CD4-positive, alpha-beta T cell treated with Interleukin-17A for 1 hour (primary cell): ENCODE measurements at places on chromosomes 3 and 15.
A peak's percentile ranks its signal among the peaks of the same experiment; 100 is the strongest.

DNA sequence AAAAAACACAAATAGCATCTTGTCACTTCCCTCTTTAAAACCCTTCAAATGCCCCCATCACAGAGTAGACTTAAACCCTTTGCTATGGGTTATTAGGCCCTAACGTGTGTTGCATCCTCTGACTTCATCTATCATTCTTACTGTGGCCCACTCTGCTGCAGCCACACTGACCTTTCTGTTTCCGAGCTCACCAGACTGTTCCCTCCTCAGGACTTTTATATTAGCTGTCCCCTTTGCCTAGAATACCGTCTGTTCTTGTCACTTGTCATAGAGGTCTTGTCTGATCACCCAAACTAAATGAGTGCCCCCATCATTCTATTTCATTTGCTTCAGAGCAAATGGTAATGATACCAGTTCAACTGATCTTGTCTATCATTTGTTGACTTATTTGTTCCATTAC lies 877 bp upstream of the FEM1B start:
- no peak for DNase-seq

GRCh38 chr15:25727116-25727515 lies 136.0 kb downstream of the ATP10A start:
- DNase-seq, result no peak

DNA sequence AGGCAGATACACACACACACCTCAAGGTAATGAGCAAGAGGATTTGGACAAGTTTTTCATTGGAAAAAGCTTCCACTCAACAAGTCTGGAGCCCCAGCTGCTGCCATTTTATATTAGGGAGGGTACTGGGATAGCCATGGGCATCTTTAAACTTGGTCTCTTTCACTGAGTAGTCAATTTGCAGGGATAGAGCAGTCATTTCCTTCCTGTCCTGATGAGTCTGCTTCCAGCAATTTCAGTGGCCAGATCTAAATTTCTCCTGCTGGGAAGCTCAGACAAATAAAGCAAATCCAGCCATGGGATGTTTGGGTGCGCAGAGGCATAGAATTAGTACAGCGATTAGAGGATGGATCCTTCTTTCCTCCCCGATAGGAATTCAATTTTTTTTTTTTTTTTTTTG lies 874 bp upstream of the ERC2 start:
- DNase-seq, result no peak

- DNase-seq, result no peak
Measured at GRCh38 chr3:141348837-141349236, 19.5 kb upstream of the ZBTB38 start.

DNA sequence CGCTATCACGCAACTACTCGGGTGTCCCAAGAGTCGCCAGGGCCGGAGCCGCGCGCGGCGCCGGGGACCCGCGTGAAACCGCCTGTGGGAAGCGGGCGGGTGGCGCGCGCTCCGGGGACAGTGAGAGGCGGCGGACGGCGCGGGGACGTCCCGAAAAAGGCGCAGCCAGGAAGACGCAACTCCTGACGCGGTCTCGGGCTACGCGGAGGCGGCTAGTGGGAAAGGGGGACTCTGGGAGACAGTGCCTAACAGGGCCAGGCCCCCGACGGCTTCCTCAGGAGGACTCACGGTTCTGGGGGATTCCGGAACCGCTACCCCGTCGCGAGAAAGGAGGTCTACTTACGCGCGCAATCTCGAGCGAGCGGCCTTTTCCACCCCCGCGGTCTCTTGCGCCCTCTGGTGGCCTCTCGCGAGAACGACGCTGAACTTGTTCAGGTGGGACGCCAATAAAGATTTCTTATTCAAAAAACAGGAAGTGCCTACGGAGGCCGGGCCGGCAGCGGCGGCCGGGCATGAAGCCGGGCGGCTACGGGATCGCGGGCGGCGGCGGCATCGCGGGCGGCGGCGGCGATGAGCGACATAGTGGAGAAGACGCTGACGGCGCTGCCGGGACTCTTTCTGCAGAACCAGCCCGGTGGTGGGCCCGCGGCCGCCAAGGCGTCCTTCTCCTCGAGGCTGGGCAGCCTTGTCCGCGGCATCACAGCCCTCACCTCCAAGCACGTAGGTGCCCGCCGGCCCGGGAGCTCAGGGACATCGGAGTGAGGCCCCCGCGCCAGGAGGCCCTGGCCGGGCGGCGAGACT lies at the start of gene AP4E1:
Gene AP4E1, plus strand, starts transcription at position 475 of the 801 bp plus-strand sequence. Its CDS starts 96 bp downstream, at position 571.
- peak; percentile 97 for DNase-seq

DNA sequence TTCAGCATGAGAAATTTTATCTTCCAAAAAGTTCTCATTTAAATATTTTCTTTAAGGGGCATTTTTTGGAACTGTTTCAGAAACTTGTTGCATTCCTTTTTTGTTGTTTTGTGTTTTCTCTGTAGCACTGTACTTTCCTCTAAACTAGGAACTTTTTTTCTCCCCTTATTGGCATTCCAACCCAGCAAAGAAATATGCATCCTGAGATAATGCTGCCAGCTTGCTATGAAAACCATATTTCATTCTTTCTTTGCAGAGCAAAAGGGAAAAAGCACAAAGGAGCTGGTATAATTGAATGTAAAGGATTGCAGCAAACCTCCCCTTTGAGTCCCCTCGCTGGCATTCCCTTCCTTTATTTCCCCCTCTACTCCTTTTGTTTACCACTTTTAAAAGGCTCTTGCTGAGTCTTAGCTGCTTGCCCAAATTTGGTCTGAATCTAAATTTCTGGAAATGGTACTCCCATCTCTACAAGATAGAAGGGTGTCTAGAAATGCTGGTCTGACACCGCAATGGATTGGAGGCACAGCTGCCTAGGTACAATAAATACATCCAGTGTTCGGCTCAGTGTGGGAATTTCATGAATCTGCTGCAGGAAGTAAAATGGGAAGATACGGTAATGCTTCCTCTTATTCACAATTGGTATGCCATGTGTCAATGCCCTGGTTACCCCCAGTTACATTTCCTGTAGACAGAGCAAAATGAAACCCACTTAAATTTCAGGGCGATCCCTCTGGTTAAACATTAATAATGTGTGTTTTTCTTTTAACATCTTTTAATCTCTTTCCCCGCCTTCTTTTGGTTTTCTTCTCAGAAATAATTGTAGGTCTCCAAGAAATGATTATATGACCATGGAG lies 156.6 kb downstream of the MEIS2 start:
- DNase-seq, result no peak

DNA sequence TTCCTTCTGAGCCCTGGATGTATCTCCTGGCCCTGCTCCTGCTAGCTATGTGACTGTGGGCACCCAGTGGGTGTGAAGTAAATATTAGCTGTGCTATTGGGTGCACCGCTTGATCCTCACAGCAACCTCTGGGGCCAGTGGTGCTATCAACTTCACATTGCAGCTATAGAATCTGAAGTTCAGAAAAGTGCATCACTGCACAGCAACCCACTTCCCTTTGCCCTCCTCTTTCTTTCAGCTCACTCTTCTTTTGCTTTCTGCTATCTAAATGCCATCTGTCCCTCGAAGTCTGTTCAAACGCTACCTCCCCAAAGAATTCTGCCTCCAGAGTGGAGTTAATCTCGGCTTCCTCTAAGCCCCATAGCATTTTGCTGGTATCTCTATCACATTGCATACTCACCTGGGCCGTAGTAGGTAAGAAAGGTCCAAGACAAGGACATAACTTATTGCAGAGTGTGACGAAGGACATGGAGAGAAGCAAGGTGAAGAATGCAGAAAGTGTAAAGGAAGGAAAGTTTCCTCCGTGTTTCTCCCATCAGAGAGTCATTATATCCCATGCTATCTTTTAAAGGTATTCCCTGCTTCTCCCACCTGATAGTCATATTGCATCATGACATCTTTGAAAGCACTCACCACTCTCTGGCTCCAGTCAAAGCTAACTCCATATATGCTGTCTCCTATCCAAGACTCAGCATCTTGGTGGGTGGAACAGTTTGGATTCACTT lies 57.1 kb upstream of the BCL6 start:
- DNase-seq, result no peak

GRCh38 chr15:75672646-75673425 lies 25.1 kb downstream of the SNX33 start:
- DNase-seq, result no peak
